Left kidney (tissue), 8 donors: ENCODE measurements at places on chromosomes 2 and 18. TPM values are rescaled to one million over a fixed set of nuclear protein-coding genes. Genes with fewer than 3 reads are reported as not detected.

HJURP gene
- 33.4 TPM for polyA plus RNA-seq

ANKRD53 gene
- polyA plus RNA-seq, result 0.90 TPM

GALNT1 gene
- 73.8 TPM for polyA plus RNA-seq

SAG gene
- polyA plus RNA-seq, result 0.13 TPM

RESP18 gene
- polyA plus RNA-seq, result not detected

EML6 gene
- 20.4 TPM for polyA plus RNA-seq

FOXI3 gene
- polyA plus RNA-seq, result 0.22 TPM

ARHGAP28 gene
- polyA plus RNA-seq, result 60.3 TPM

IL36RN gene
- 0.07 TPM for polyA plus RNA-seq

LHCGR gene
- 0.37 TPM for polyA plus RNA-seq
